Endothelial cell (in vitro differentiated cells): ENCODE measurements at places on chromosomes 3 and 15. TPM values are rescaled to one million over a fixed set of nuclear protein-coding genes. Genes with fewer than 3 reads are reported as not detected.
A peak's percentile ranks its signal among the peaks of the same experiment; 100 is the strongest.

DNA sequence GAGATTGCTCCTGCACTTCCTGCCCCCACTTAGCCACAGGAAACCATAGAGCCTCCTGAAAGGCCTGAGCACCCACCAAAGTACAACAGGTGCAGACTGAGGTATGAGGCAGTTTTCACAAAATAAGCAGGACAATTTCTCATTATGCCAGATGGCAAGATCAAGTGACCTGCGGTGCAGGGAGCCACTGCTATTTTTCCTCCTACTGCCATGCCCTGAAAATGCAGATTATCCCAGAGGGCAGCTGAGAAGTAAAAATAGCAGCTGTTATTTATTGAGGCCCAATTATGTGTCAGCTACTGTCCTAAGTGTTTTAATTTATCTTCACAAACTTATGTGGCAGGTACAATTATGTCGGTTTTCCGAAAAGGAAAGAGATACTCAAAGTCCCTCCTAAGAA lies 209.5 kb upstream of the ST8SIA2 start:
- H3K4me1 ChIP-seq, result no peaks in the 10 kb centered on the region
- no peak overlapping the region for H3K27ac ChIP-seq
- DNase-seq, result no peak
- H3K27me3 ChIP-seq, result peaks cover 2% of the 10 kb centered on the region
- H3K4me3 ChIP-seq, result no peak overlapping the region

GRCh38 chr3:79012946-79013362 lies 754.8 kb downstream of the ROBO1 start:
- H3K4me1 ChIP-seq, result peaks cover 47% of the 10 kb centered on the region
- H3K27ac ChIP-seq, result no peak overlapping the region
- no peak for DNase-seq
- H3K36me3 ChIP-seq, result peaks cover 4% of the 10 kb centered on the region
- H3K4me3 ChIP-seq, result peak overlapping the region; percentile 52
- no peaks in the 10 kb centered on the region for H3K27me3 ChIP-seq

GRCh38 chr15:47603026-47603425 lies 114.3 kb upstream of the SEMA6D start:
- peaks cover 4% of the 10 kb centered on the region for H3K4me1 ChIP-seq
- H3K4me3 ChIP-seq, result no peak overlapping the region
- H3K27me3 ChIP-seq, result peaks cover 2% of the 10 kb centered on the region
- no peaks in the 10 kb centered on the region for H3K36me3 ChIP-seq
- no peak overlapping the region for H3K27ac ChIP-seq

DNA sequence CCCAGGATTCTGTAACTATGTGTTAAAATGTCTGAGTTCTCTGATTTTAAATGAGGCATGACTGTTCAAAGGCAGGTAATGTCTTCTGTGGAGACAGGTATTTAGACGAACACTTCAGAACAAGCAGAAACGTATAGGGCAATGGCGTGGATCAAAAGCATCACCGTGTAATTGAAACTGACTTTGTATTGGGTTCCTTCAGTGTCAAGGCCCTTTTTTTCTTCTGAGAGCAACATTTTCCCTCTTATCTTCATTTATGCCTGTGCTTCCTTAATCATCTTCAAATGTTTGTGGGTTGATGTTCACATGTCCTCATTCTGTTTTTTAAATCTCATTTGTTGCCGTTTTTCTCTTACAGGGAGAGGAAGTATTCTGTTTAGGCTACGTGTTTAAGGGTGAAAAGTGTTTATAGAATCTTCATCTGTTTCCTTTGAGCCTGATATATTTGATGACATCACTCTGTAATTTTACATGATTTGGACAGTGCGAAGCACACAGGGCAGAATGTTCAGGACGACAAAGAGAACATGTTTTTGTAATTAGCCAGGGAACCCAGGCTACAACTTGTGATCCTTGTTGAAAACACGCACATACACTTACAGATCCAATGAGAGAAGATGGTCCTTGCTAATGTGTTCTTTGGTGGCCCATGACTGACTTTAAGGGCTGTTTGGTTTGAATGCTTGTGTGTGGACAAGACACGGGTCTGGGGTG lies 196.0 kb downstream of the LRTM1 start:
- H3K36me3 ChIP-seq, result peaks cover 4% of the 10 kb centered on the region
- no peaks in the 10 kb centered on the region for H3K4me1 ChIP-seq
- H3K27me3 ChIP-seq, result no peaks in the 10 kb centered on the region

DNA sequence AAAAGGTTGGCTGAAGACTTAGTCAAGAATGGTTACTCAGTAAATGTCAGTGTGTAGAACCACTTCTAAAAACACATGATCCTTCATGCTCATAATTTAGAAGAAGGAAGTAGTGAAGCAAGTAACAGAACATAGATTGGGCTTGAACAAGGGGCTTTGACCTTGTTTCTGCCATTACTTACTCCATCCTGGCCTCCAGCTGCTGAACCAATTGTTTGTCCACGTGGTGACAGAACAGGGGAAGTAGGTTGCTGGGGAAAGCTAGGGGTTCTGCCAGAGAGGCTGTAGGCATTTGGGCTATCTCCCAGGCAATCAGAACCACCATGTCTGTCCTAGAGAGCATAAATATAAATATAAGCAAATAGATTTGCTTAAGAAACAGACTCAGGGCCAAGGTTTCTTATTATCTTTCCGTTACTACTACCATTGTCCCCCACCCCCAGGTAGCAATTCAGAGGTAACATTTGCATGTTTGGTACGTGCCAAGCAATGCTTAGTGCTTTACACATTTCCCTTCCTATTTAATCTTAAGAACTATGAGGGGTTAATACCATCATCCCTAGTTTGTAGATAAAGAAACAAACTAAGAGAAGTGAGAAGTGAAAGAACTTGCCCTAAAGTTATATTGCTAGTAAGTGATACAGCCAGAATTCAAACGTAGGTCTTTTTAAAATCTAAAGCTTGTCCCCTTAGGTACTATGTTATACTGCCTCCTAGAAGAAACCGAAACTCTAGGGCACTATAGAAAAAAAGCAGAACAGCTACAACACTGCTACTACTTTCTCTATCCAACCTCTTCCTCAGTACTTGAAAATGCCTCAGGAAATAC lies 3.0 kb upstream of the SPG11 start:
- H3K27ac ChIP-seq, result no peak overlapping the region
- peaks cover 4% of the 10 kb centered on the region for H3K4me1 ChIP-seq
- peaks cover 3% of the 10 kb centered on the region for H3K27me3 ChIP-seq
- H3K4me3 ChIP-seq, result no peak overlapping the region
- no peaks in the 10 kb centered on the region for H3K36me3 ChIP-seq

- H3K4me1 ChIP-seq, result peaks cover 11% of the 10 kb centered on the region
- peaks cover 4% of the 10 kb centered on the region for H3K27me3 ChIP-seq
- no peaks in the 10 kb centered on the region for H3K36me3 ChIP-seq
- no peak overlapping the region for H3K4me3 ChIP-seq
- H3K27ac ChIP-seq, result no peak overlapping the region
- DNase-seq, result no peak
These were observed 283.1 kb upstream of the NR2F2 start for GRCh38 chr15:96047255-96047931.

DNA sequence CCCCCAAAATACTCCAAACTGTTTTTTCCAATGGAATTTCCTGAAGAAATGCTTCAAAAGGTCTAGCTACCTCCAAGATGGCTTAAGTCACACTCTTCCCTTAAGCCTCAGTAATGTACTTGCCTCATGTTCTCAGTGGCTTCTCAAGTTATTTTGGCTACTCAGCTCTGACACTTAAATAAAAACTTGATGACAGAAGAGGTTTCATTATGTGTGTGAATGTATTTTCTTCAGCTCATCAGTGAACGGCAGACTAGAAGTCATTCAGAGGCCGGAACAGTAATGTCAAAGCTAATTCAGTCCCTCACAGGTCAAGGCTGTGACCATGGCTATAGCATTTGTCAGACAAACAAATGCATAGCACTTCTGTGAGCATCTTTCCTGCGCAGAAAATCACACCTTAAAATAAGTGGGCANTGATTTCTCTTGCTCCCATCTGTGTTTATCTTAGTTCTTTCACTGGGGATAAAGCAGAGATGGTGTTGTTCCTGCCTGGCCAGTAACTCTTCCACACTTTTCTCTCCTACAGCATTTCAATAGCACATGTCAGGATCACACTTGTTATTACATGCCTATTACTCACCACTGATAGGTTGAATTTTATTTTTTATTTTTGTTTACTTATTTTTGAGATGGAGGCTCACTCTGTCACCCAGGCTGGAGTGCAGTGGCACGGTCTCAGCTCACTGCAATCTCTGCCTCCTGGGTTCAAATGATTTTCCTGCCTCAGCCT lies 68.5 kb upstream of the PLCL2 start:
- no peak for DNase-seq
- H3K27me3 ChIP-seq, result peaks cover 1% of the 10 kb centered on the region
- no peak overlapping the region for H3K4me3 ChIP-seq
- H3K36me3 ChIP-seq, result no peaks in the 10 kb centered on the region

- no peak overlapping the region for H3K4me3 ChIP-seq
- H3K27me3 ChIP-seq, result no peaks in the 10 kb centered on the region
- peaks cover 25% of the 10 kb centered on the region for H3K4me1 ChIP-seq
These were observed 49.3 kb downstream of the UACA start for GRCh38 chr15:70714015-70714414.

GRCh38 chr3:13405614-13406013 lies 14.5 kb downstream of the NUP210 start:
- no peak for DNase-seq
- H3K4me3 ChIP-seq, result no peak overlapping the region
- peaks cover 4% of the 10 kb centered on the region for H3K27me3 ChIP-seq
- no peaks in the 10 kb centered on the region for H3K36me3 ChIP-seq

GRCh38 chr3:13343601-13344000 lies 76.5 kb downstream of the NUP210 start:
- no peak overlapping the region for H3K27ac ChIP-seq
- H3K4me1 ChIP-seq, result peaks cover 27% of the 10 kb centered on the region
- H3K36me3 ChIP-seq, result no peaks in the 10 kb centered on the region
- peaks cover 8% of the 10 kb centered on the region for H3K27me3 ChIP-seq
- no peak for DNase-seq

- peaks cover 4% of the 10 kb centered on the region for H3K4me1 ChIP-seq
- peaks cover 5% of the 10 kb centered on the region for H3K36me3 ChIP-seq
- H3K27me3 ChIP-seq, result peaks cover 1% of the 10 kb centered on the region
- DNase-seq, result no peak
- no peak overlapping the region for H3K27ac ChIP-seq
- H3K4me3 ChIP-seq, result no peak overlapping the region
These were observed 33.6 kb downstream of the KIF15 start for GRCh38 chr3:44795197-44795596.

GRCh38 chr3:112647122-112647521 lies 6.2 kb upstream of the CCDC80 start:
- no peak for DNase-seq
- peaks cover 32% of the 10 kb centered on the region for H3K4me1 ChIP-seq
- H3K27me3 ChIP-seq, result no peaks in the 10 kb centered on the region
- peak overlapping the region; percentile 10 for H3K27ac ChIP-seq

GRCh38 chr15:77617476-77618230 lies 15.1 kb downstream of the LINGO1 start:
- peaks cover 12% of the 10 kb centered on the region for H3K4me1 ChIP-seq
- H3K27me3 ChIP-seq, result peaks cover 12% of the 10 kb centered on the region
- DNase-seq, result peak; percentile 46
- H3K36me3 ChIP-seq, result peaks cover 12% of the 10 kb centered on the region
- H3K27ac ChIP-seq, result no peak overlapping the region

- H3K27ac ChIP-seq, result no peak overlapping the region
- H3K27me3 ChIP-seq, result no peaks in the 10 kb centered on the region
- H3K4me1 ChIP-seq, result no peaks in the 10 kb centered on the region
- H3K36me3 ChIP-seq, result no peaks in the 10 kb centered on the region
These were observed 14.8 kb upstream of the FEM1B start for GRCh38 chr15:68262514-68263356.

DNA sequence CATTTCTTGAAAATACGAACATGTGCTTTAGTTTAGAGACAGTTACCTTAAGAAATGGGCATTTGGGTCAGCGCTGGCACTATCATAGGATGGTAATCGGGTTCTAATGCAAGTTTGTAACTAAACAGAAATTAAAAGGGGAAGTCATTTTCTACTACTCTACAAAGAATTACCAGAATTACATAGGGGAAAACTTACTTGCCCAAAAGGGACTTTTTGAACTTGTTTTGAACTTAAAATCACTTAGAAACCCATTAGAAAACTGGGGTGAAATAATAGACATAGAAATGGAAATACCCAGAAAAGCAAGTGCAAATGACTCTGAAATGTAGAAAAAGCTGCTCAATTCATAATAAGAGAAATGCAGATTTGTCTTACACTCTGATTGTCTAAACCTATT lies 44.9 kb downstream of the SPATA16 start:
- H3K36me3 ChIP-seq, result no peaks in the 10 kb centered on the region
- H3K4me1 ChIP-seq, result peaks cover 8% of the 10 kb centered on the region
- H3K27me3 ChIP-seq, result no peaks in the 10 kb centered on the region
- DNase-seq, result no peak

DNA sequence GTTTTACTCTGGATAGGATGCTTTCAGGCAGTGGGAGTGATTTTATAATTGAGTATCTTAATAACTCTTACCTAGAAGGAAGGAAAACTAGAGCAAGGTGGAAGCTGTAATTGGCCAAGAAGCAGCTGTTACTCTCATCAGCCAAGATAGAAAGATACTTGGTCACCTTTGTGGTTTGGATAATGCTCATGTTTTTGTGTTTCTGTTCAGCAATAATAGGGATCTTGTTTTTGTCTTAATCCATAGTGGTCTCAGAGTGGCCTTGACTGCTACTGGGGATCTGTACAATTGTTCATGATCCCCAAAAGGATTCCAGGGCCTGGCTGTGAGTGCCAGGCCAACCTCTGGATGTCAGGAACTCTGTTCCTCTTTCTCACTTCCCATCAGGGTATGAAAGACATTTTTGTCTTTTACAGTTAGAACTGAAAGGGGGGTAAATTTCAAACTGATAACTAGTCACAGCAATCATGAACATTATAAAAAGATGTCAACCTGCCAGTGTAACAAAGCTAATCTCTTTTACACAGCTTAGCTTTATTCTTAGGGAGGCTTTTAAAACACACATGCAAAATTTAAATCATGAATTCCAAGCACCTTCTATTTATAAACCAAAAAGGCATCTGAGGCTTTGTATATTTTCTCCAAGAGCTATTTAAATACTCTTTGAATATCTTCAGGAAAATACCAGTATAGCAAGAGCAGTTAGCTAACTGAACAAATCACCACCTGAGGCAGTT lies 6.0 kb downstream of the UBL7 start:
- peak overlapping the region; percentile 93 for H3K27ac ChIP-seq
- peaks cover 53% of the 10 kb centered on the region for H3K4me1 ChIP-seq
- peaks cover 2% of the 10 kb centered on the region for H3K27me3 ChIP-seq
- no peak for DNase-seq

DNA sequence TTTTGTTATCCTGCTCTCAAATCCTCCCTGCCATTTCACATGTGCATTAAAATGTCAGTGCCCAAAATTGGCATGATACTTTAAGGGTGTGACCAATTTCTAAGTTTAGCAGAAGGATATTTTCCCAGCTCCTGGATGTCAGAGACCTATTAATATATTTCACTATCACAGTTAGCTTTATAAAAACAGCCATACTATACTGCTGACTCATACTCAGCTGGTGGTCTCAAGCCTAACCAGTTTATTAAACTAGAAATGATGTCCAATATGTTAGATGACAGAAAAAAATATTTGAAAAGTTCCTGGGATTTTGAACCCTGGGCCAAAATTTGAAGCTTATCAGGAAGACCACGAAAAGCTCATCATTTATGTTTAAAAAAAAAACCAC lies 60.9 kb upstream of the ZNF280D start:
- no peak overlapping the region for H3K27ac ChIP-seq
- H3K4me3 ChIP-seq, result no peak overlapping the region
- no peak for DNase-seq
- H3K4me1 ChIP-seq, result no peaks in the 10 kb centered on the region
- H3K27me3 ChIP-seq, result no peaks in the 10 kb centered on the region
- H3K36me3 ChIP-seq, result no peaks in the 10 kb centered on the region

Gene LTK
- 25.7 TPM for total RNA-seq

Gene KLHL40
- total RNA-seq, result not detected

Gene GRAMD1C
- total RNA-seq, result 21.7 TPM

Gene CILP
- total RNA-seq, result not detected

Gene MKRN3
- total RNA-seq, result 0.85 TPM

Gene GOLGA6L4
- 8.3 TPM for total RNA-seq

Gene CADM2
- total RNA-seq, result 0.97 TPM

Gene C3orf18
- total RNA-seq, result 4.0 TPM

Gene EPHB3
- total RNA-seq, result 4.3 TPM
